Stimulated activated CD8-positive, alpha-beta memory T cell treated with anti-CD3 and anti-CD28 coated beads, Interleukin-7, amount 100 ng/mL, for 4 hours (primary cell): ENCODE measurements at places on chromosomes 3 and 15.

- DNase-seq = no peak
Observed at GRCh38 chr3:4665197-4665596, 172.0 kb downstream of the ITPR1 start.

- DNase-seq = no peak
Observed at GRCh38 chr15:80706161-80706560, 11.1 kb downstream of the ABHD17C start.

- no peak for DNase-seq
Observed at GRCh38 chr3:177283983-177284382, 86.7 kb upstream of the TBL1XR1 start.

DNA sequence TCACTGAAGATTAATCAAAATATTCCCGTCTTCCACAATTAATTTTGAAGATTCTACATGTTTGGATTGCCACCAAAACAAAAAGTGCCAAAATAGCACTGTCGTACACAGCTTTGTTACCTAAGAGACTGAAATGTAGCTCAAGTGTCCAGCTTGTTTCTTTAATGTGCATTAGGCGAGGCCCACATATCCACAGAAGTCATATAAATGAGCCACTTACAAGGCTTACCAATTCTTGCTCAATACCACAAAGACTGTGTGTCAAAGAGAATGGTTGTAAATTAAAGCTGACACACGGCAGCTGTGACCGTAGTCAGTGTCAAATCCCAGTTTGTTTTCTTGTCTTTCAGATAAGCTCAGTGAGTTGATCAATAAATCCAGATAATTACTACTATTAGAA lies 639.4 kb upstream of the TBL1XR1 start:
- no peak for DNase-seq

- no peak for DNase-seq
Observed at GRCh38 chr3:87167628-87168456, 59.3 kb upstream of the CHMP2B start.

DNA sequence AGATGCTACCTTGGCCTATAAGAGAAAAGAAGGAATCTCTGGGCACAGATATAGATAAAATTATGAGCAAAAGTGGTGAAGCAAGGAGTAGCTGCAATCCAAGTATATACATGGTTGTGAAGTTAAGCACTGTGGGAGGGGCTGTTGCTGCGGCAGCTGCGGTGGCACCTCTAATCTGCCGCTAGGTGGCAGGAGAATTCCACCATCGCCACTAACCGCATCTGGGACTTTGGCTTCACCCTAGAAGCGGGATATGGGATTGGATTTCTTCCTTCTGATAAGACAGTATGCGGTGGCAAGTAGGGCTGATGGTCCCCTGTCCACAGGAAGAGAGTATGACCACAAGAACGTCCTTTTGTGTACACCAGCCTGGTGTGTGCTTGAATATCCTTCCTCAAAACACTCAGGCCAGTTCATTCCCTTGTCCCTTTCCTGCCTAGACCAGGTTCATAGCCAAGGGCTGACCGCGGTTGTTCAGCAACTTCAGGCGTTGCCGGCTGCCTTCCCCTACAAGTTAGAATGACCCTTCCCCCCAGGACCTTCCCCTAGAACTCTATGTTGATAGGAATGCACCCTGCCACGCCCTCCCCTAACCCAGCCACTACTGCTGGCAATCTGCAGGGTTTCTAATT lies 5.1 kb downstream of the MAGEL2 start:
- no peak for DNase-seq

- no peak for DNase-seq
Observed at GRCh38 chr3:179181993-179182551, 33.9 kb downstream of the PIK3CA start.

- DNase-seq = no peak
Observed at GRCh38 chr15:84970843-84971242, 10.8 kb upstream of the PDE8A start.

DNA sequence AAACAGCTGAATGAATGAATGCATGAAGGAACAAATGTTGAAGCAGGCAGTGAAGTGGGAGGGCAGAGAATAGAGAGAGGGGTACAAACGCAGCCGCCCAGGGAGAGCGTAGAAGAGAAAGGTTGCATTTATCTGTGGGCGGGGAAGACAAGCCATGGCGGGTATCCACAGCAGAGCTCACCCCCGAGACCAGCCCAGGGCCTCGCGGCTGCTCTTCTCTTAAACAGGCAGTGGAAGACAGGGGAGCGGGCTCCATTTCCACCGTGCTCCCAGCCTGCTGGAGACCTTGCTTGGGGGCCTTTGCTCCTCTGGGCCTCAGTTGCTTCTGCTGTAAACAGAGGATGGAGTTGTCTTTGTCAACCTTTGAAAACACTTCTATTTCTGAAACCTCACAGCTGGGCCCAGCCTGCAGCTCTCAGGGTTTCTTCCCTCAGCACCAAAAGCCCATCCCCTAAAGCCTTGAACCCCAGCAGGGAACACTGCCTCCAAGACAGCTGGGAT lies 259.5 kb downstream of the UACA start:
- DNase-seq = no peak

DNA sequence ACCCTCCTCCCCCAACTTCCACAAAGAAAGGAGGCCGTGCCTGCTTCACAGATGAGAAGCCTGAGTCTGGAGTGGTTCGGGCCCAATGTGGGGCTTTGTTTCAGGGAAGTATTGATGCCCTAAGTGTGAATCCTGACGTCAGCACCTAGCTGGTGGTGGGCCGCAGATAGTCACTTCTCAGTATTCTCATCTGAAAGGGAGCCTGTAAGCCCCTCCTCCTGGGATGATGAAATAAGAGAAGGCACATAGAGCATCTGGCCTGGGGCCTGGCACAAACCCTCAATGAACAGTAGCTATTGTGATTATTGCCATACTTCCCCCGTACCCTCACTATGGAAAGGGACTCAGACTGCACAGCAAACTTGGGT lies 24.8 kb downstream of the LINGO1 start:
- DNase-seq = no peak

- DNase-seq = no peak
Observed at GRCh38 chr15:83380059-83380458, 67.1 kb upstream of the SH3GL3 start.

GRCh38 chr15:31197497-31198414 lies 96.2 kb upstream of the TRPM1 start:
- DNase-seq = no peak

DNA sequence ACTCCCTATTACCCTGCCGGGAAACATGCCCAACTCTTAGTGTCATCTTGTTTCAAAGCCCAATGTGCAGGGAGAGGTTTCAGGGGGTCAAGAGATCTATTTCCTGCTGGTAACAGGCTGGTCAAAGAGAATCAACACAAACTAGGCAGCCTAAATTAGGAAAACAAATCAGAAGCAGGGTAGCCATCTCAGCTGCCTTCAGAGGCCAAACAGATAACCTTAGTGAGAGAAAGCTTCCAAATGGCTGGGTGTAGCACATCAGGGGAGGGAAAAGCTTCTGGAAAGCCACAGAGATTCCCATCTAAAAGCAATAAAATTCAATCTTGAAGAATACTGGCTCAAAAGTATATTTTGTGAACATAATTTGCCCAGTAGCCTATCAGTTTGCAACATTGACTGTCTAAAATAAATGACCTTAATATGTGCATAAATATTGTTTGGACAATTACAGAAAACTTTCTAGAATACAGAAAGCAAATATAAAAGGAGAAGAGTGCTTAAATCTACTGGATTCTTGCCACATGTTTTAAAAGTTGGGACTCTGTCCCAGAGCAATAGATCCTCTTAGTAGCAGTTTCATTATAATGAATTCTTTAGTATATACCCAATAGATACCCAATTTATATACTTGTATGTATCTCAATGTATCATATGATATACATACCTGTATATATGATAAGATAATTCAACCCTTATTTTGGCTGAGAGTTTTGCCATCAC lies 371.9 kb upstream of the RARB start:
- DNase-seq = no peak

DNA sequence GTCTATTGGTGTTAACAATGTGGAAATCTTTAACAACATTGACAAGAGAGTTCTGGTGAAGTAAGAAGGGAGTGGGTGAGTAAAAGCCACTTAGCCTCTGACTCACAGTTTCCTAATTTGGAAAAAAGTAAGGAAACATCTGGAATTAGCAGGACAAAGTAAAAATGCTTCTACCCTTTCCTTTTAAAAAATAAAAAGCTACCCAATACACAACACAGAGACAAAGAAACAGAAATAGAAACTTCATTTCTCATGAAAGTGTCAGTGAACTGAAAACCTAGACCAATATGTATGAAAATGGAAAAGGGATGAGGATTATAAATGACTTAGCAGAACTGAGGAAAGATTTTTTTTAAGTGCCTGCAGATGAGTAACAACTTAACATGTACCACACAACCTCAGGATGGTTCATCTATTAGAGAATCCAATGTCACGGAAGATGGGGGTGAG lies 65.4 kb downstream of the SSR3 start:
- DNase-seq = no peak

DNA sequence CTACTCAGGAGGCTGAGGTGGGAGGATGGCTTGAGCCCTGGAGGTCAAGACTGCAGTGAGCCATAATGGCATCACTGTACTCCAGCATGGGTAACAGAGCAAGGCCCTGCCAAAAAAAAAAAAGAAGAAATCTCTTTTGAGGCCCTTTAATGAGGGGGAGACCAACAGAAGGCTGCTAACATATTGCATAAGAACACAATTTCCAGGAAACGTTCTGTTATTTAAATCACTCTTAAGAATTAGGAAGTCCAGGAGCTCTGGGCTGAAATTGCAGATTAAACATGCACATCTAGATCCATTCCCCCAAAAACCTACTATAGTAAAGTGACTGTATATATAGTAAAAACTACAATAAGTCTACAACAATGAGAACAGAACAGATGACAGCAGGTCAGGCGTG lies 16.1 kb upstream of the BLM start:
- no peak for DNase-seq

DNA sequence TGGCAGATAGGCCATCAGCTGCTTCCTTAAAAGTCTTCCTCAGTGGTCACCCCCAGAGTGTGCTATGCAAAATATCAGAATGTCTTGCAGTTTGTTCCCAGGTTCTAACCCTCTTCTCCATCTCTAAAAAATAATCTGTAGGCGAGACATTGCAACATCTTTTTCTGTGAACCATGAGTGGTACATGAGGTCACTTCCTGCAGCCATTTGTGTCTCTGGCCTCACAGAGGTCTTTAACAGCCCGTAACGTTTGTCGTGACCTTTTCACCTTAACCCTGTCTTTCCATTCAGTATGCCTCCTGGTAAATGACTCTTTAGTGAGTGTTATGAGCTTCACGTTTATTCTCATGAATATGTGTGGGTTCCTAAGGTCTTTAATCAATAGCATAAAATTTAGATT lies 145.4 kb downstream of the KLHL25 start:
- DNase-seq = peak; percentile 25

DNA sequence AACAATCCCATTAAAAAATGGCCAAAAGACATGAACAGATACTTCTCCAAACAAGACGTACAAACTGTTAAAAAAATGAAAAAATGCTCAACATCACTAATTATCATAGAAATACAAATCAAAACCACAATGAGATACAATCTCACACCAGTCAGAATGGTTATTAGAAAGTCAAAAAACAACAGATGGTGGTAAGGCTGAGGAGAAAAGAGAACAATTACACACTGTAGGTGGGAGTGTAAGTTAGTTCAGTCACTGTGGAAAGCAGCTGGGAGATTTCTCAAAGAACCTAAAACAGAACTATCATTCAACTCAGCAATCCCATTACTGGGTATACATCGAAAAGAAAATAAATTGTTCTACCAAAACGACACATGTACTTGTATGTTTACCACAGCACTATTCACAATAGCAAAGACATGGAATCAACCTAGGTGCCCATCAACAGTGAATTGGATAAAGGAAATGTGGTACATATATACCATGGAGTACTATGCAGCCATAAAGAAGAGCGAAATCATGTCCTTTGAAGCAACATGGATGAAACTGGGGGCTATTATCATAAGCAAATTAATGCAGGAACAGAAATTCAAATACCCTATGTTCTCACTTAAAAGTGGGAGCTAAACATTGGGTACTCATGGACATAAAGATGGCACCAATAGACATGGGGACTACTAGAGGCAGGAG lies 51.5 kb downstream of the MYO1E start:
- DNase-seq = no peak

DNA sequence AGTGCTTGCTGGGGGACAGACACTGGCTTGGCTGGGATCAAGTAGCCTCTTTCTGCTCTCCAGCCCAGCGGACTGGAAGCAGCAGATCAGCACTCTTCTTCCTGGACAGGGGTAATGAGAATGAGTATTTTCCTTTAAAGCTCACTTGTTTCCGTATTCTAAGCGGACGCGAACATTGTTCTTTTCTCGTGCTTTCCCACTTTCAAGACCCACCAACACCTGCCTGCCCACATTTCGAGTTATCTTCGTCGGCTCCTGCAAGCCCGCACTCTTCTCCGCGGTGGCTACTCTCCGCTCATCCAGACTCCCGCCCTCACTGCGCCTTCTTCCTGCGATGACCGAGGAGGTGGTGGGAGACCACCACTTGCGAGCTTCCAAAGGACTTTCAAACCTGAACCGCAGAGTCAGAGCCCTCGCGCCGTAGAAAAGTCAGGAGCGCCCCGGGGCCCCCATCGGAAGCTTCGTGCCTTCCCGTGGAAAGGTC lies 1.6 kb upstream of the PPM1L start:
- DNase-seq = no peak

DNA sequence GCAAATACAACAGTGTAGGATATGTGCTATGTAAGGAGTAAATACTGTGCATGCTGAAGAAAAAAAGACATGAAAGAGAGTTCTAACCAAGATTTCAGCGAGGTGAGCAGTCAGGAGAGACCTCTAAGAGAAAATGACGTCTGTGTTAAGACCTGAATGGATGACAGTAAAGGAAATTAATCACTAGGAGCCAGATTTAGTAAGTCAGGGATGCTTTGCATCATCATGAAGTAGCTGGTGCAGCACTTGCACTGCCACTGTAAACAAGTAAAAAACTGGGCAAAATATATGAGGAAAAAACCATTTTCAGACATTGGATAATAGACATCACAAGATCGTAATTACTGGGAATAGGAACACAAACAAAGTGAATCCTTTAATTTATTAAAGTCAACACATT lies 32.6 kb downstream of the RTP4 start:
- DNase-seq = no peak

DNA sequence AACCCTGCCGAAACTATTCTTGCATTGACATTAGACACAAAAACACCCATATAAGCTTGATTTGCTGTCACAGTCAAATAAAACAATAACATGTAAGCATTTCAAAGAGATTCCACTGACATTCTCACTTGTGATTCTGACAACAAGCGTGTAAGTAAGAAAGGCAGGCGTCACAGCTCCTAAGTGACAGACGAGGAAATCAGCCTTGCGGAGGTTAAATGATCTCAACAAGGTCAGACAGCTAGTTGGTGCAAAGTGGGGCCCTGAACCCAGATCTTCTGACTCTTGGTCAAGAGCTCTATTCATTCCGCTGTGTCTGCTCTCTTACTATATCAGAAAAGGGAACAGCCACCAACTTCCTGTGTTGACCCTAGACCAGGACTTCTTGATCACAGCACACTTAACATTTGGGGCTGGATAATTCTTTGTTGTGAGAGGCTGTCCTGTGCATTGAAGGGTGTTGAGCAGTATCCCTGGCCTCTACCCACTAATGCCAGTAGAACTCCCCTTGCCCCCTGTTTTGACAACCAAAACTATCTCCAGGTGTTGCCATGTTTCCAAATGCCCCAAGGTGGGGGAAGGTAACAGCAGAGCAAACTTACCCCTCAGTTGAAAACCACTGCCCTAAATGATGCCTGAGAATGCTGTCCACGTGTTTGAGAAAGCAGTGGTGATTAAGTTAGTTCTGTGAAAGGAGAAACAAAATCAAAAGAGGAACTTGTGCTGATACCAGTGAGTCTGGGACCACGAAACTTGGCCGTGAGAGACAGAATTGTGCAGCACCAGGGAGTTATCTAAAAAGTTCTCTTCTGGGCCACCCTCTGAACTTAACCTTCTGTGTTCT lies 86.1 kb downstream of the LIPC start:
- no peak for DNase-seq
